ENCODE measurements at places on chromosomes 5 and 9.

- no peak overlapping the region for H3K27ac ChIP-seq
- H3K4me1 ChIP-seq, result no peaks in the 10 kb centered on the region
- H3K36me3 ChIP-seq, result no peaks in the 10 kb centered on the region
- H3K4me3 ChIP-seq, result no peak overlapping the region
- H3K27me3 ChIP-seq, result no peaks in the 10 kb centered on the region
Measured at GRCh38 chr5:166570865-166571264, 1720.6 kb upstream of the WWC1 start.

- H3K27me3 ChIP-seq, result peaks cover 28% of the 10 kb centered on the region
- no peaks in the 10 kb centered on the region for H3K36me3 ChIP-seq
- H3K4me3 ChIP-seq, result peak within 1 kb of the TSS; percentile 55
- H3K27ac ChIP-seq, result no peak within 1 kb of the TSS
- H3K4me1 ChIP-seq, result peaks cover 12% of the 10 kb centered on the region
Measured at GRCh38 chr5:81393783-81394718, at the start of gene ACOT12. ACOT12 (minus strand) TSS chr5:81394134; CDS start chr5:81394114, 20 bp downstream.

- no peak overlapping the region for H3K4me3 ChIP-seq
- H3K27me3 ChIP-seq, result no peaks in the 10 kb centered on the region
- no peaks in the 10 kb centered on the region for H3K36me3 ChIP-seq
- H3K27ac ChIP-seq, result no peak overlapping the region
- H3K4me1 ChIP-seq, result no peaks in the 10 kb centered on the region
- DNase-seq, result no peak
Measured at GRCh38 chr5:80069251-80069800, 34.2 kb downstream of the THBS4 start.

GRCh38 chr5:41754857-41755256 lies 115.4 kb downstream of the OXCT1 start:
- peaks cover 5% of the 10 kb centered on the region for H3K36me3 ChIP-seq
- no peak for DNase-seq
- no peak overlapping the region for H3K4me3 ChIP-seq
- H3K27ac ChIP-seq, result no peak overlapping the region

- H3K27me3 ChIP-seq, result no peaks in the 10 kb centered on the region
- no peak for DNase-seq
- no peaks in the 10 kb centered on the region for H3K36me3 ChIP-seq
- no peaks in the 10 kb centered on the region for H3K4me1 ChIP-seq
Measured at GRCh38 chr5:35442885-35443639, 174.6 kb upstream of the SPEF2 start.

DNA sequence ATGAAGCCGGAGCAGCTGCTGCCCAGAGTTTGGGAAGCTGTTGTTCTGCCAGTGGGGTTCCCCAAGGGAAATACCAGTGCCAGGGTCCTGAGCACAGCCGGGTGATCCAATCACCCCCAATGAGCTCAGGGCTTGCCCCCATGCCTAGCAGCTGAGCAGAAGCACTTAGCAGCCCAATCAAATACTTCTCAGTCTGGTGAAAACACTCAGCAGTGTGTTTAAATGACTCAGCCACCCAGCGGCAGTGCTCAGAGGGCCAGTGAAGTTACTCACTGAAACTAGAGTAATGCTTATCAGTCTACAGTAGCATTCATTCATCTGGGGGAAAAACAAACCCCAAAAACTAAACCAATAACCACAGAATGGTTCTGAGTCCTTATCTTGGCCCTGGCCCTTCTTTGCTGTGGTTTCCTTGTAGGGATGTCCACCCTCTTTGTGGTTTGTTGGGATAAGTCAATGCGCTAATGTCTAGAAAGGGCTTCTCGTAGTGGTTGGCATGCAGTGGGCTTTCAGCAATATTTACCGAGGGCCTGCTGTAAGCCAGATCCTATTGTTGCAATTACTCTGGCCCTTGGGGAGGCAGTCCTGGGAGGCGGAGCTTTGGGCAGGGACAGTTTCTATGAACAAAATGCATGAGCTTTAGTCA lies 43.1 kb downstream of the LHX2 start:
- peaks cover 39% of the 10 kb centered on the region for H3K27me3 ChIP-seq
- no peak overlapping the region for H3K4me3 ChIP-seq
- H3K36me3 ChIP-seq, result no peaks in the 10 kb centered on the region
- H3K27ac ChIP-seq, result no peak overlapping the region

DNA sequence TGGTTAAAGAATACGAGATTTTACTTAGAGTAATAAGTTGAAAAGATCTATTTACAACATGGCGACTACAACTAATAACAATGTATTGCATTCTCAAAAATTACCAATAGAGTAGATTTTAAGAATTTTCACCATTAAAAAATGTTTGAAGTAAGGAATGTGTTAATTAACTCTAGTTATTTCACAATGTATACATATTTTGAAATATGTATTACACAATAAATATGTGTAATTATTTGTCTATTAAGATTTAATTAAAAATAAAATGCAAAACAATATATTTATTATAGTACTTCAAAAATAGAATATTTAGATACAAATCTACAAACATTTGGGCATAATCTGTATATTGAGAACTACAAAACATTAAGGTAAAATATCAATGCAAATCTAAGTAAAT lies 1326.3 kb upstream of the CDH6 start:
- no peak overlapping the region for H3K4me3 ChIP-seq
- DNase-seq, result no peak
- H3K27me3 ChIP-seq, result no peaks in the 10 kb centered on the region
- no peak overlapping the region for H3K27ac ChIP-seq

DNA sequence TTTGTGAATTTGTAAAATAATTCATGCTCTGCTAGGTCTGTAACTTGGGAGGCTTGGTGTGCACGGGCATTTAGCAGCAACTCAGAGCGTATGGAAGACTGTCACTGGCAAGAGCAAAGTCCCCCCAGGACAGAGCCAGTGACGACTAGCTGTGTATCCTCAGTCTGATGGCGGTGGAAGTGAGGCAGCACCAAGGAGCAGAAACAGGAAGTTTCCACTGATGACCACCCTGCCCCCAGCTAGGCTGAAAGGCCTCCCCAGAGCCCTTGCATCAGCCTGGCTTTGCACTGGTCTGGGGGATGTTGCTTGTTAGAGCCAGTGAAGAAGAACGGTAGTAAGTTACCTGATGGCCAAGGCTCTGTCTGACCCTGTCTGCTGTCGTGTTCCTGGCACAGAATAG lies 66.8 kb upstream of the ABL1 start:
- H3K27me3 ChIP-seq, result no peaks in the 10 kb centered on the region
- no peak overlapping the region for H3K27ac ChIP-seq
- no peaks in the 10 kb centered on the region for H3K36me3 ChIP-seq
- DNase-seq, result no peak

- DNase-seq, result no peak
- H3K27ac ChIP-seq, result no peak overlapping the region
- peak overlapping the region; percentile 7 for H3K4me3 ChIP-seq
Measured at GRCh38 chr5:149931992-149932436, 12.6 kb downstream of the PDE6A start.

- no peaks in the 10 kb centered on the region for H3K27me3 ChIP-seq
- no peak for DNase-seq
- H3K4me3 ChIP-seq, result no peak overlapping the region
- H3K36me3 ChIP-seq, result peaks cover 44% of the 10 kb centered on the region
- H3K27ac ChIP-seq, result no peak overlapping the region
Measured at GRCh38 chr5:80156156-80156555, 99.7 kb downstream of the SERINC5 start.

GRCh38 chr9:129223551-129224208 lies 45.6 kb upstream of the IER5L start:
- H3K4me3 ChIP-seq, result no peak overlapping the region
- H3K4me1 ChIP-seq, result peaks cover 9% of the 10 kb centered on the region
- H3K27me3 ChIP-seq, result no peaks in the 10 kb centered on the region
- DNase-seq, result no peak
- H3K36me3 ChIP-seq, result no peaks in the 10 kb centered on the region

DNA sequence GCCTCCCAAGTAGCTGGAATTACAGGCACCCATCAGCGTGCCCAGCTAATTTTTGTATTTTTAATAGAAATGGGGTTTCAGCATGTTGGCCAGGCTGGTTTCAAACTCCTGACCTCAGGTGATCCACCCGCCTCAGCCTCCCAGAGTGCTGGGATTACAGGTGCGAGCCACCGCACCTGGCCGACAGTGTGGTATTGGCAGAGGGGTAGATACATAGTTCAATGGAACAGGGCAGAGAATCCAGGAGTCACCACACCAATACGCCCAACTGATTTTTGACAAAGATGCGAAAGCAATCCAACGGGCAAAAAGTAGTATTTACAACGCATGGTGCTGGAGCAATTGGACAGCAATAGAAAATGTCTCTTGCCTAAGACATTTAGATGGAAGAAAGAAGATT lies 164.0 kb upstream of the PPP1R26 start:
- no peaks in the 10 kb centered on the region for H3K36me3 ChIP-seq
- H3K4me1 ChIP-seq, result no peaks in the 10 kb centered on the region

DNA sequence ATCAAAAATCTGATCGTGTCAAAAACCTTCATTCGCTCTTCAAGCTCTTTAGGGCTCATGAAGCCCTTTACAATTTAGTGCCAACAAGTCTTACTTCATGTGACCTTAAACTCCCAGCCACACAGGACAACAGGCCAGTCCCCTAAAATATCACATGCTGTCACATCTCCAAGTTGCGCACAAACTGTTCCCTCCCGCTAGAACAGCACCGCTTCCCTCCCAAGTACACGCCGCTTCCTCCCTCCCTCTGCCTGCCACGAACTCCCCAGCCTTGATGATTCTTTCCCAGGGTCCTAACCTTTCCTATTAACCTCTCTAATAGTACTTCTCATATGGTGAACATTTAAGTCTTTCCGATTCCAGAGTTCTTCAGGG lies 91.2 kb downstream of the TLE1 start:
- no peak for DNase-seq
- H3K4me1 ChIP-seq, result peaks cover 11% of the 10 kb centered on the region
- no peaks in the 10 kb centered on the region for H3K27me3 ChIP-seq
- H3K27ac ChIP-seq, result no peak overlapping the region
- peaks cover 13% of the 10 kb centered on the region for H3K36me3 ChIP-seq

DNA sequence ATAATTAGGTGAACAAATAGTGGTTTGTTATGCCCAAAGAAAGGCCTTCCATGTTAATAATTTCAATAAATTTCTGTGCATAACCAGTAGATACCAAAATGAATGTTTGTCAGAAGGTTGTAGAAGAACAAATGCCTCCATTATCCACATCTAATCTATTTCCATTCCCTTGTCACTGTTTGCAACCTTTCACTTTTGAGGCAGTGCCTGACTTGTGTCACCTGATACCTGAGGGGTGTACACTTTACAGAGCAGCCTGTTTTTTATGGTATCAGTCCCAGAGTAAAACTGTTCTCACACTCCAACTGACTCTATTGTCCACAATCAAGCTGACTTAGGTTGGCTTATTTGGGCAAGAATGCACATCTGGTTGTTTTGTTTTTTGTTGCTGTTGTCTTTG lies 40.1 kb downstream of the FREM1 start:
- DNase-seq, result no peak
- H3K27me3 ChIP-seq, result no peaks in the 10 kb centered on the region
- no peaks in the 10 kb centered on the region for H3K4me1 ChIP-seq
- no peak overlapping the region for H3K4me3 ChIP-seq

DNA sequence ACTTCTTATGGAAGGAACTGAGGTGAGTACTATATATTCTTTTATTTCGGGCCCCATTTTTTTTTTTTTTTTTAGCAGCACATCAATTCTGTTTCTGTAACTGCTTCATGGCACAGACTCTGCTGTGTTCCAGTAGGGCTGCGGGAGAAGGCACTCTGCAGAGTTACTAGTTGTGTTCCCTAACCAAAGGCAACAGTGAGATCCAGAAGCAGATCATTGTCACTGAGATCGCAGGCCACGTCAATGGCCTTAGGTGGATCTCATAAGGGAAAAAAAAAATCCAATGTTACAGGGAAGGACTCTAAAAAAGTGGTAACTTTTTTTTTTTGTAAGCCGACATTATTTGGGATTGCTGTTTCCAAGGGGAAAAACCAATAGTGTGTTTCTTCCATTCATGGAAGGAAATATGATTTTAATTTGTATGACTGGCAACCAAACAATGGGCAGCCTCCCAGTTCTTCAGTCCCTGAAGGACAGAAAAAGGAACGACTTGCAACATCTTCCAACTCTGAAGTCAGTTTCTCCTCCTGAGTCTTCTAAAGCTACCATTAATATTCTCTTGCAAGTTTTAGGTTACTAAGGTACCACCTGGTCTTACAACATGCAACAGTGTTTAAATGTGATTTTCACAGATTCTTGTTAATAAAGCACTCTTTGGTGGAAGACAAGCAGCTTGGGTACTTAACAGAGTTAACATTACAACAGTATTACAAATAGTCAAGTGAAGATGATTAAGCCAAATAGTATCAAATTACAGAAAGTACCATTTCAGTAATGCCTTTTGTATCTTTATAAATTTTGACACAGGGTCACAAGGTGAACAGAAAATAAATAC lies 52.8 kb downstream of the HABP4 start:
- H3K4me3 ChIP-seq, result no peak overlapping the region
- H3K27ac ChIP-seq, result peak overlapping the region; percentile 72
- no peaks in the 10 kb centered on the region for H3K27me3 ChIP-seq
- no peaks in the 10 kb centered on the region for H3K36me3 ChIP-seq

DNA sequence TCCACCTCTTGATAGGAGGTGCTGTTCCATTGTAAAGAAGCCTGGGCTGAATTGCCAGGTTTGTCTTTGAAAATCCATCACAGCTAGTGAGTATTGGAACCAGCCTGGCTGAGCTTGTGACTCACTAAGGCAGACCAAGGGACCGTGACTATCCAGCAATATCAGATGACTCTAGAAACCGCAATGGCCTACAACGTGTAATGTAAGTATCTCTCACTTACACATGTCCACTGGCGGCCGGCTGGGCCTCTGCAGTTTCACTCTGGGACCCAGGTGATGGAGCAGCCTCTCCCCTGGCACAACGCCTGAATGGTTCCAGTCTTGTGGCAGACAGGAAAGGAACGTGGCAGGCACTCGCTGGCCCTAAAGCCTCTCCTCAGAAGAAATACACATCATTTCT lies 3.1 kb upstream of the HRH2 start:
- H3K4me1 ChIP-seq, result peaks cover 14% of the 10 kb centered on the region
- H3K27ac ChIP-seq, result no peak overlapping the region
- no peaks in the 10 kb centered on the region for H3K36me3 ChIP-seq
- DNase-seq, result no peak
- no peak overlapping the region for H3K4me3 ChIP-seq
- peaks cover 36% of the 10 kb centered on the region for H3K27me3 ChIP-seq

DNA sequence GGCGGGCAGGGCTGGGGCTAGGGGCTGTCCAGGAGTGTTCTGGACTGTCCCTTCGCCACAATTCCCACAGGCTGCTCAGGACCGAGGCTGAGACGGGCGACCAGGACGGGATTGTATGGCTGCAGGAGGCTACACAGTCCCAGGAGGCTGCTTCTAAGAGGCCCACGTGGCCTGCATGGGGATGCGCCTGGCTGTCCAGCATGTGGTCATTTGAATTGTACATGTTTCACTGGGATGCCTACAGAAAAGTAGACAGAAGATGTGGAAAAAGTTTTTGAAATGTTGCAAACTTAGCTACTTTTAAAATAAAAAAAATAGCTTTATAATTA lies 32.6 kb upstream of the SPTLC1 start:
- no peak for DNase-seq
- H3K27ac ChIP-seq, result peak overlapping the region; percentile 28
- H3K27me3 ChIP-seq, result no peaks in the 10 kb centered on the region
- H3K4me3 ChIP-seq, result no peak overlapping the region

Data from suprapubic skin (tissue), 4 donors.